ENCODE measurements at places on chromosomes 3 and 15.
A peak's percentile ranks its signal among the peaks of the same experiment; 100 is the strongest.

DNA sequence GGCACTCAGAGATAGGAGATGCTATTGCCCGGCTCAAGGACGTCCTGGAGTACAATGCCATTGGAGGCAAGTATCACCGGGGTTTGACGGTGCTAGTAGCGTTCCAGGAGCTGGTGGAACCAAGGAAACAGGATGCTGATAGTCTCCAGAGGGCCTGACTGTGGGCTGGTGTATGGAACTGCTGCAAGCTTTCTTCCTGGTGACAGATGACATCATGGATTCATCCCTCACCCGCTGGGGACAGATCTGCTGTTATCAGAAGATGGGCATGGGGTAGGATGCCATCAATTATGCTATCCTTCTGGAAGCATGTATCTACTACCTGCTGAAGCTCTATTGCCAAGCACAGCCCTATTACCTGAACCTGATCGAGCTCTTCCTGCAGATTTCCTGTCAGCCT is 26.4 kb downstream of the BCL2A1 start:
- DNase-seq = no peak

- no peak for DNase-seq
Observed at GRCh38 chr3:40255532-40255931, 54.0 kb upstream of the EIF1B start.

DNA sequence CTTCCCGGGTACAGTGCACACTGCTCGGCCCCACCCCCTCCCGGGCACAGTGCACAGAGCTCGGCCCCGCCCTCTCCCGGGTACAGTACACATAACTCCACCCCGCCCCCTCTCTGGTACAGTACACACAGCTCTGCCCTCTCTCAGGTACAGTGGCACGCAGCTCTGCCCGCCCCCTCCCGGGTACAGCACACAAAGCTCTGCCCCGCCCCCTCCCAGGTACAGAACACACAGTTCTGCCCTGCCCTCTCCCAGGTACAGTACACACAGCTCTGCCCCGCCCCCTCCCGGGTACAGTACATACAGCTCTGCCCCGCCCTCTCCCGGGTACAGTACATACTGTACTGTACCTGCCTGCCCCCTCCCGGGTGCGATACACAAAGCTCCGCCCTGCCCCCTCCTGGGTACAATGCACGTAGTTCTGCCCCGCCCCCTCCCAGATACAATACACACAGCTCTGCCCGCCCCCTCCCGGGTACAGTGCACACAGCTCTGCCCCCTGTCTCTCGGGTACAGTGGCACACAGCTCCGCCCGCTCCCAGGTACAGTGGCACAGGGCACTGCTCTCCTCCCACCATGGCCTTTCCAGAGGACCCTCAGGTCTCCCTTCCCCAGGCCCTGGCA is 16.4 kb upstream of the PRR20G start:
- DNase-seq = no peak

GRCh38 chr3:194421-194820 is 2.1 kb upstream of the CHL1 start:
- no peak for DNase-seq

- no peak for DNase-seq
Observed at GRCh38 chr3:59381282-59381681, 331.5 kb upstream of the CFAP20DC start.

DNA sequence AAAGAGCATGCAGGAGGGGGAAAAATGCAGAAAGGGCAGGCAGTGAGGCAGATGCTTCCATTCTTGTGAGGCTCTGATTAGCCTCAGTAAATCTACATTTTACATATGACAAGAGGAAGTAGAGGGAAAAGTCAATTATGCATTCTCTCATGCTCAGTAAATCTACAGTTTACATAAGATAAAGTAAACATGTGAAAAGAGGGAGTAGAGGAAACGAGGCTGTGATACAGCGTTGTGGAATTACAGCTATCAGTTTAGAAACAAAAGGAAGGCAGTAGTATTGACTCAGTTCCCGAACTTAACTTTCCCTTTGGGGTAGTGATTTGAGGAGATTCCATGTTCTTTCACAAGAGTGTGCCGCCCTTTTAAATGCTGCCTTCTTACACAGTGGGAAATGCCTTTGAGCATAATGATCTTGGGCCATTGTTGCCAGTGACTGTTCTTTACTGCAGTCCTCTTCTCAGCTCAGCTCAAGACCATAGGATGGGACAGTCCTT is 39.3 kb downstream of the OSTN start:
- no peak for DNase-seq

DNA sequence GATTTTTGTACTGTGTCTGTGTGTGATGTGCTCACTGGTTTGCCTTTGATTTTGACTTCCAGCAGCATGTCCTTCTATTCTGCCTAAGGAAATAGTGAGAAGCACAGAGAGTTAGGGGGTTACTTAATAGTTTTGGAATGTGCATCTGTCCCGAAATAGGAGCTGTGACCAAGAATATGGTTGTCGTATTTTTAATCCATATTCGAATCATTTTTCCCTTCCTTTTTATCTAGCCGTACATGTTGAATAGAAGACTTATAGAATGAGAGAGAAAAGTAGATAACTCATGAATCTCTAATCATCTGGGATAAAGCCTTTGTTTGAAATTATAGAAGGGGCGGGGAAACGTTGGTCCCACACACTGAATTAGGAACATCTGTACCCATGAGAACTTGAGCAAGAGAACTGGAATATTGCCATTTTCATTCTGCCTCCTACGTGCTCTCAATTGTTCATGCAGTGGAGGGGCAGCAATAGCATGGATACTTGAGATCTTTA is 23.6 kb downstream of the CRTC3 start:
- no peak for DNase-seq

DNA sequence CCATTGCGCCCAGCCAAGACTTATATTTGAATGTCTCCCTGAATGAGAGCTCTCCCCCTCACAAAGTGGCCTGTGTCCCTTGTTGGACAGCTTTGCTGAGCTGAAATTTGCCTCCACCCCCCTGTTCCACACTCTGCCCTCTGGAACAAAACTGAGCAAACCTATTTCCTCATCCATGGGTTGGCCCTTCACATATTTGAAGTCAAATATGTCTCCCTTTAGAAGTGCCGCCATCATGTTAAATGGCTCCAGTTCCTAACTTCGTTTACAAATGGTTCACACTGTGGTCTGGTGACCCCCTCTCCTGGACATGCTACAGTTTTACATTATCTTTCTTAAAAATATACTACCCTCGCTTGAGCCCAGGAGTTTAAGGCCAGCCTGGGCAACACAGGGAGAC is 4.6 kb downstream of the PLIN1 start:
- no peak for DNase-seq

DNA sequence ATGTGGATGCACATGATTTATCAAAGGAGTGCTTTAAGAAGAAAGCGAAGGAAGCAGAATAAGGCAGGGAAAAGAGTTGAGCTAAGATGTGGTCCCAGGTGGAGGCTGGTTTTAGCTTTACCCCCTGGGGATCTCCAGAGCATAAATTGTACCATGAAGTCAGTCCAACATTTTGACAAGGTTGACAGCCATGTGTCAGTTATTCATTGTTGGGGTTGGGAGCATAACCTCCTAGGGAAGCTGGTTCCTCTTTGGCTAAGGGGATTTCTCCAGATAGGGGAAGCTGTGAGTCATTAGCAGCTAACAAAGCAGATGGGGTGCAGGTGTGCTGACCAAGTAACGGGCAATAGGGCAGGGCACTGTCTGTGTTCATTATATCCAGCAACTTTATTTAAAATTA is 123.7 kb upstream of the IGSF10 start:
- DNase-seq = no peak

GRCh38 chr15:69161079-69161877 is 843 bp downstream of the GLCE start:
- DNase-seq = peak; percentile 29

- DNase-seq = no peak
Observed at GRCh38 chr3:53190659-53191058, 29.6 kb downstream of the PRKCD start.

GRCh38 chr3:130820976-130821375 is 72.9 kb upstream of the ATP2C1 start:
- DNase-seq = no peak

DNA sequence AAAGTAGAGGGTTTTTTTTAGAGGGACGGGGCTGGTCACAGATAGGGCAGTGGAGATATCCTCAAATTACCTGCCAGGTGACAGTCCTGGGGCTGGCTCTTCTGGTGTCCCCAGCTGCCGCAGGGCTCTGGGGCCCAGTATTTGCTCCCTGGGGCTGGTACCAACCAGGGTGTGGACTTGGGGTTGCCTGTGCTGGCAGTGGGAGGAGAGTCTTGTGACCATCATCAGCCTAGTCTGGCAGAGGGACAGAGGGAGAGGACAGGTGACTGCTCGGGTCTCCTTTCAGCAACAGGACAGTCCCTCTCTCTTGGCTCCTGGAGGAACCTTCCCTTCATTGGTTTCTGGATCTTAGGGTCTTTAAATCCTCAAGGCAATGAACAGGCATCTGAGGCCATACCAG is 7.9 kb upstream of the RPP14 start:
- DNase-seq = no peak

DNA sequence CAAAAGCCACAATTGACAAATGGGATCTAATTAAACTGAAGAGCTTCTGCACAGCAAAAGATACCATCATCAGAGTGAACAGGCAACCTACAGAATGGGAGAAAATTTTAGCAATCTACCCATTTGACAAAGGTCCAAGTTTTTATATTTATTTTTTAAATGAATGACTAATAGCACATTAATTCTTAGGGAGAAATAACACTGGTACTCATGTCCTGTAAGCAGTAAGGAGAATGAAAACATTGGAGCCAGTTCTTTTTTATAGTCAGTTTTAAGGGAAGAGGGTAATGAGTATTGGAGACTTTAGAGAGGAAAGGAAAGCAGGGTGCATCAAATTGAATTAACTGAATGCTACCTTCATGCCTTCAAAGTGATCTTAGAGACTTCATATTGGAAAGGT is 404.7 kb upstream of the TGFBR2 start:
- no peak for DNase-seq

DNA sequence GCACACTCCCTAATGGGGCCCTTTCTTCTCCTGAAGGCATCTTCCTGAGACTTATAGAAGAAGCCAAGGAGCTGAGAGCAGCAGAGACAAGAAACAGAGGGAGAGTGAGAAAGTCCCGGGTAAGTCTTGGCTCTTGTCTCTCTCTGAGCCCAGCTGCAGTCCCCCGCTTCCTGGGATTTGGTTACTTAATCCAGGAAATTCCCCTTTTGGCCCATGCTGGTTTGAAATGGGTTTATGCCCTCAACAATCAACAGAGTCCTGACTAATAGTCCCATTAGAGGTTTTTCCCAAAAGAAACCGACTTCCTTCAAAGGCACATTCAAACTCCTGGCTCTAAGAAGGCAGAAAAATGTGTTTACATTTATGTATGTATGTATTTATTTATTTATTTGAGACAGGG is 22.0 kb downstream of the TMEM158 start:
- DNase-seq = no peak

DNA sequence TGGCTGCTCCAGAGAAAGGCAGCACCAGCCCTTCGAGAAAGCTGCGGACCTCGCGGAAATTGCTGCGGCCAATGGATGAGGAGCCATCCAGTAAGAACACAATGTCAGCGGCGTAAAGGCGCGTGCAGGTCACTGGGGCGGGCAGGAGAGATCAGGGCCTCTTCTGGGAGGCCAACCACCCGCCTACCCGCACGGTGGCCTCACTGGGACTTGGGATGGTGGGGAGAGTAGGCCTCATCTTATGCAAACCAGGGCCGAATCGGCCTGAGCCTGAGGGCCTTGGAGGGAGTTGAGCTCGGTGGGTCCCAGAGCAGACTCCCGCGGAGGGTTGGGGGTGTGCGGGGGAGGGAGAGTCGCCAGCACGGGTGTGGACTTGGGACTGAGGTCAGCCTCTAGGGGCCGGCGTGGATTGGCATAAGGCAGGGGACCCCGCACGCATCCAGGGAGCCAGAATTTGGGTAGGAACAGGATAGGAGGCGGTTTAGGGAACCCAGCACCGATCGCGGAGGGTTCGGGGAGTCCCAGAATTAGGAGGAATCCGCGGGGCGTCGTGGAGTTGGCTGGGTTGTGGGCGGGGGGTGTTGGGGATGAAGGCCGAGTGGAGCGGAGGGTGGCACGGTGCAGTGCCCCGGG is 596 bp downstream of the COL7A1 start:
- DNase-seq = no peak

GRCh38 chr3:45124352-45124751 is 21.8 kb downstream of the CDCP1 start:
- DNase-seq = no peak

GRCh38 chr3:15822281-15822680 is 24.5 kb upstream of the ANKRD28 start:
- DNase-seq = no peak

Data from GM12892 (cell line).